ENCODE measurements at places on chromosomes 6 and 20.

DNA sequence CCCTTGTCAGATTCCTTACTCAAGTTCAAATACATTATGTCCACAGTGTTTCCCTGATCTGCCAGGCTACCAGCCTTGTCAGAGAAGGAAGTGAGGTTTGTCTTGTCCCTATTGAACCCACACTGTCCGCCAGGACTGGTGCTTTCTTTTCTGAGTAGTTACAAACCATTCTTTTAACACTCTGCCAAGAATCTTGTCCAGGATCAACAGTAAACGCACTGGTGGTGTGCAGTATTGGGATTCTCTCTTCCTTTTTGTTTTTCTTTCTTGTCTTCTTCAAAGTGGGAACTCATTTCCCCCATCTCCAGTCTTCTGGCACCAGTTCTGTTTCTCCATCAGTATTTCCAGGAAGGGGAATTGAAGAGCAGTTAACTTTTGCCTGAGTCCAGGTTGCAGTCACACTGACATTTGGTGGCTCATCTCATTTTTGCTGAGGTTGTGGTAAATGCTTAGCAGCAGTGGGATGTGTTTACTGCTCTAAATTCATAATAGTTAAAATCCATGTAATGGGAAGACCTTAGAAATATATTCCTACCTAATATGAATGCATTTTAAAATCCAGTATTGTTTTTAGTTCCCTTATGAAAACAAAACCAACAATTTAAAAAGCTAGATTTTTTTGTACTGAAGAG, 295.3 kb downstream of the PRL start:
- no peak for DNase-seq

GRCh38 chr6:22003287-22003686, 293.5 kb downstream of the PRL start:
- DNase-seq: no peak

- DNase-seq: no peak
These were observed 53.3 kb downstream of the CAP2 start for GRCh38 chr6:17446713-17447112.

DNA sequence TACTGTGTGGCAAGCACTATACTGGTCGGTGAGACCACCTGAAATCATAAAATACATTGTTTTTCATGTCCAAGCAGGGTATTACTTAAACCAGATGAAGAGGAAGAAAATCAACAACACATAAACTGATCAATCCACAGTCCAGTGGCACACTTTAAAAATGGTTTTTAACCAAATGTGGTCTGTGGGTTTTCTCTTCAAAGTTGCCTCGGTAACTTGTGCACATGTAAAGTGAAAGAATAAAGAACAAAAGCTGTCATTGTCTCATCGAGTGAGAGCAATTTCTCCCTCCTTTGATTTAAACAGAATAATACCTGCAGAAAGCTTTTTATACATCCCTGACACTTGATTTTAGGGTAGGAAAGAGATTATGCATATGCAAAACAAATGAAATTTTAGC, 3.7 kb downstream of the FLRT3 start:
- no peak for DNase-seq

DNA sequence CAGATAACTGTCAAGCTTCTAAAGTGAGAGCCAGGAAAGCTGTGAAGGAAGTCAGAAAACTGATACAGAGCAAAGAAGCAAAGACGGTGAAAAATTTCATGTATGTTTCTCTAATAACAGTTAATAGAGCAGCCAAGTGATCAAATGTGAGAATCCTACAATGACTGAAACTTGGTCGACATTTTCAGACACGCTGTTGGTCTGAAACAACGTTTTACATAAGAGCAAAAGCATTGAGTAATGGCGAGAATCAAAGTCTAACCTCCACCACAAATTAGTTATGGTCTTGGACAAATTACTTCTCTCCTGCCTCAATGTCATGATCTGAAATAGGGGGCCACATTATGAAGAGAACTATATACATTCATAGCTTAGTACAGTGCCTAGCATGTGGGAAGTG, 3.3 kb downstream of the MKKS start:
- DNase-seq: no peak

DNA sequence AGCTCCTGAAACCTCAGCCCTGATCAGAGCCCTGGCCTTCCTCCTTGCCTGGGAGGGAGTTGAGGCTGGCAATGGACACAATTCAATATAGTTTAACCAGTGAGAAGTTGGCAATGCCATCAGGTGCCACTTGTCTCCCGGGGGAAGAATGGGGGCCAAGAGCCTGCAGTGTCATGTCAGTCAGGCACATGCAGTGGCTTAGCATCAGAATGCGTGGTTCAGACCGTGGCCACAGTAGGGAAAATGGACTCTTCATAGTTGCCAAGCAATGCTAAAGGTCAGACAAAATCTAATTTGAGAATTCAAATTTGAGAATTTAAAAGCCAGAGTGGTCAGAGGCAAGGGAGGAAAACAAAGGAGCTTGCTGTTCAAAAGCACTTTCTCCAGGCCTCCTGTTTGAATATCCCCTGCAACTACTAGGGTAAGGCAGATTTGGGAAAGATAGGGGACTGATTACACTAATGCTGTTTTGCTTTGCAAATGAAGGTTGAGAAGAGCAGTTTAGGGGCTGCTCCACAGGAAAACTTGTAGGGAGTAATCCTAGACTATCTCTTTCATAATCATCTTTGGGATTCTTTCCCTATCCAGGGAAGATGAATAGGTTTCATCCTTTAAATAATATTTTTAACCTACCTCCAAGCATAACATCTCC, 33.1 kb upstream of the CLIC5 start:
- DNase-seq: no peak

- no peak for DNase-seq
These were observed 13.5 kb downstream of the ZSCAN23 start for GRCh38 chr6:28429781-28430180.

- DNase-seq: no peak
These were observed 254.2 kb downstream of the EYA4 start for GRCh38 chr6:133495205-133495903.

DNA sequence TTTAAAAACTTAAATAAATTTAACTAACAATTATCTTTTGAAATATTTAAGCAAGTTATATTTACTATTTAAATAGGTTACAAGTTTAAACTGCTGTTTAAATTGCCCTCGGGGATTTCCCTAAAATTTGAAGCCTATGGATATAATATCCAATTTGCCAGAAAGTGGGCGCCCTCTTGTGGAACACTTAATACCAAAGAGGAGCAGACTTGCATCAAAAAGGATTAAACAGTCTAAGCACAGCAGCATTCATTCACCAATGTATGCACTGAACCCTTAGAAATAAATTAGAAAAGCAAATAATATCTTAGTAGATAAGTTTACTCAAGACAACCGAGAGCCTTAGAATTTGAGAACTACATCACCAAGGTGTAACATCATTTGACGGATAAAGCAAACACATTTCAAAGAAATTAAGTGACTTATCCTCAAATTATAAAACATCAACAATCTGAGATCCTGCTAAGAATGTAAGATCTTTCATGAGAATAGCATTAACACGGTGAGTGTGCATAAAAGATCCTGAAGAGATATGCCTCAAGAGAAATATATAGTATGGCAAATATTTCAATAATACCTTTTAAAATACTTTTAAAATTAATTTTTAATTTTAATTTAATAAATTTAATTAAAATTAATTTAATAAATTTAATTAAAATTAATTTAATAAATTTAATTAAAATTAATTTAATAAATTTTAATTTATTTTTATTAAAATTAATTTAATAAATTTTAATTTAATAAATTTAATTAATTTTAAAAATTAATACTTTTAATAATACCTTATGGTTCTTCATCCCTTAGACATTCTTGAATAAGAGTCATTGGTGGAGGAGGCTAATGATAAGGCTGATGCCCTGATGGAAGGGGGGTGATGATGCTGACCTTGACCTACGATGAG, 11.5 kb upstream of the MEP1A start:
- no peak for DNase-seq

- DNase-seq: no peak
These were observed 127.2 kb upstream of the SUPT3H start for GRCh38 chr6:45504947-45505346.

DNA sequence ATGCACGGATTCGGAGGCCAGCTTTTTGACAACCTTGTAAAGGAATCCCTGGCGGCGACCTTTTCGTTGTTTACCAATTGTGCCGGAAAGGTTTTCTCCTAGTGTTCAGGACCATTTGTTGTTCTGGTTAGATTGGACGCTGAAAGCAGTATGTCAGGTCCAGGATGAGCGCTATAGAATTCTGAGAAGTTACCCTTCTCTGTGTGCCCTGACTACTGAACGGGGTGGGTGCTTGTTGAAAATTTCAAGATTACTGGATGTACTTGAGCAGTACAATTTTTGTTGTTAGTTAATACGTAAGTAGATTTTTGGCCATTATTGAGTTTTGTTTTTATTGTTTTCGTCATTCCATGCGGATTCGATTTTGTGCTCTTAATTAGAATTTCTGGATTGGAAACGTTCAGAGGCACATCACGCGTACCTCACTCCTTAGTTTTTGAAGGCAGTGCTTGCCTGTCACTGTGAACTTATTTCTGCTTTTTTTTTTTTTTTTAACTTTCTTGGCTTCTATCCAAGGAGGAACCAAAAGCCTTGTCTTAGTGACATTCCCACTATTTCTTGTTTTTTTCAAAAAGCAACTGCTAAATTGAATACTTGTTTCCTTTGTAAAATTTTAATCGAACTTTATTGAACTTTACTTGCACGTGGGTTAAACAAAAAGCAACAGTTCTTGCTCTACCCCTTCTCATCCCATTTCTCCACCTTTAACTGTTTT, 898 bp downstream of the XRN2 start:
- DNase-seq: no peak

- no peak for DNase-seq
These were observed 99.3 kb downstream of the PHF3 start for GRCh38 chr6:63734923-63735322.

DNA sequence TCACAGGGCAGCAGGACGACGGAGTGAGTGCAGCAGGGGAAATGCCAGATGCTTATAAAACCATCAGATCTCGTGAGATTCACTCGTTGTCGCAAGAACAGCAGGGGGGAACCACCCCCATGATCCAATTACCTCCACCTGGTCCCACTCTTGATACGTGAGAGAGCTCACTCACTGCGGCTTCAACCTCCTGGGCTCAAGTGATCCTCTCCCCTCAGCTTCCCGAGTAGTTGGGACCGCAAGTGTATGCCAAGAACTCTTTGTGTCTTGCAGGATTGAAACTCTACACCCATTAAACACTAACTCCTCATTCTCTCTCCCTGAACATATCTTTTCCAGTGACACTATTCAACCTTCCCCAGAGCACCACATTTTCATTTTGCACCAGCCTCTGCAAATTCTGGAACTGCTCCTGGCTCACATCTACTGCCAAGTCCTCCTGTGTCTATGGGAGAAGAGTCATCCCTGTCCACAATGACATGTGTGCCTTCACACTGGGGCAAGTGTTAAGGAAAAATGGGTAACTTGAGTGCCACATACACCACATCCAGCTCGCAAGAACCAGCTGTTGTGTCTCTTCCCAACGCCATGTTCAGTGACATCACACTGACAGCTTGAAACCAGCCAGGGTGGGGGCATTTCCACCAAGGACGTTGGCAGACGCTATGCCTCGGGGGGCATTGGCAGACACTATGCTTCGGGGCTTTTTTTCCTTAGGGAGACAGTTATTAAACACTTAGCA, 14.7 kb upstream of the TAF4 start:
- no peak for DNase-seq

DNA sequence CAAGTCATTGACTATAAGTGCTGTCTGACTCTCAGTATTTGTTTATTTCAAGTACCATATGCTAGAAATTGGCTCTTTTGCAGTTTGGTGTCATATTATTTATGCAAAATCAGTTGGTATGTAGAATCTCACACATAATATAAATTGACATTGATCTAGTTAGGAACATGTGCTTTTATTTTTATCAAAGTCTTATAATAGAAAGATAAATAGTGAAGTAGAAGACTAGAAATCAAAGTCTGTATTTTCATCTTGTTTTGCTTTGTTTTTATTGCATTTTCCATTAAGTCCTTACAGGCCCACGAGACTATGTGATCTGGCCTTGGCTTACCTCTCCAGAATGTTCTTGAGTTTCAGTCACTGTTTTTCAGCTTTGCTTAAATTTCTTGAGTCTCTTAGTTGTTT, 300.3 kb downstream of the LAMA2 start:
- DNase-seq: no peak

GRCh38 chr6:32816746-32817204, at the start of gene HLA-DOB:
Gene HLA-DOB, minus strand, starts transcription at chr6:32817002. Its CDS starts 51 bp downstream, at chr6:32816951.
- no peak for DNase-seq

DNA sequence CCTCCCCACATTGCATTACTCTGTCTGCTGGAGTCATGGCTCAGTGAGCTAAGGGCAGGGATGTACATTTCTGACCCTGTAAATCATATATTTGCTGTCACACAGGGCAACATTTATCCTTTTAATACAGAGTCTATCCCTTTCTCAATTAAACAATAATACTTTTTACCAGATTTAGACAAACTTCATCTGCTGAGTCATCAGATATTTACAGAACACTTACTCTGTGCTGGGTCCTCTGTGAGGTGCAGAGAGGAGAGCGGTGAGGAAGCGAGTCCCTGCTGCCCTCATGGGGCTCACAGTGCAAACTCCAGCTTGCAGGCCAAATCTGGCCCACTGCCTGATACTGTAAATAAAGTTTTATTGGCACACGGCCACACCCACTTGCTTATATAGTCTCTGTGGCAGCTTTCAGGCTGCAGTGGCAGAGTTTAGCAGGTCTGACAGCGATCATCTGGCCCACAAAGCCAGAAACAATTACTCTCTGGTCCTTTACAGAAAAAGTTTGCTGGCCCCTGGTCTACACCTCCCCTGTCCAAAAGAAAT, 144.5 kb downstream of the CDH26 start:
- DNase-seq: no peak

DNA sequence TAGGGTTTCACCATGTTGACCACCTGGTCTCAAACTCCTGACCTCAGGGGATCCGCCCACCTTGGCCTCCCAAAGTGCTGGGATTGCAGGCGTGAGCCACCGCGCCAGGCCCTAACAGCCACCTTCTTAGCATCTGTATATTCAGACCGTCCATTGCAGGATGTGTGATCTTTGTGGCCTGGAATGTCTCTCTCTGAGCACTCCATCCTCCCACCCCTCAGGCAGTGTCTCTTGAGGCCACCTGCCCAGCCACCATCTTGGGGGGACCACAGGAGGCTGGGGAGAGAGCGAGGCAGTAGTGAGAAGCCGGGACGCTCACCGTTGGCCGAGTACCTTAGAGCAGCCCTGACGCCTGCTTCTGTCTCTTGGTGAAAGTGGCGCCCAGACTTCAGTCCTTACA, 18.8 kb downstream of the DNAJC5 start:
- DNase-seq: no peak

GRCh38 chr6:166942393-166943168, 13.8 kb downstream of the RNASET2 start:
- DNase-seq: no peak

- DNase-seq: no peak
These were observed 8.7 kb downstream of the ZMYND8 start for GRCh38 chr20:47347661-47348435.

DNA sequence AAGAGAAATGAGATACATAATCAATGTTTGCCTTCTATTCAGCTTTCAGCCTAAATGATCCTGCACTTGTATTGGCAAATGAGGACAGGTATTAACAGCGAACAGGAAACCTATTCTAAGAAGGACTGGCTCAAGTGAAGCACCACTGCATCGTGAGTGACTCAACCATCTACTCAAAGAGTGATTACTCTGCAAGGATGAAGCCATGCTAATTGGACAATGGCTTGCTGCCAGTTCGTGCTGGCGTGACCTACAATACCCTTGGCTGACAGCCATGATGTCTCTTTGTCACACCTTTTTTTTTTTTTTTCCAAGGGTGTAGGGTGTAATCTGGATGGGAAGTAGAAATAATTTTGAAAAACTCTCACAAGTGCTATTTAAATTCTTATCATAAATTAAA, 104.9 kb downstream of the GJA10 start:
- no peak for DNase-seq

- no peak for DNase-seq
These were observed 296.5 kb downstream of the SLC35F1 start for GRCh38 chr6:118203545-118203944.

- no peak for DNase-seq
These were observed 130.3 kb upstream of the SASH1 start for GRCh38 chr6:148212366-148212765.

All from stimulated activated CD8-positive, alpha-beta memory T cell treated with anti-CD3 and anti-CD28 coated beads, Interleukin-15, amount 100 ng/mL, for 4 hours (primary cell).